ENCODE measurements at places on chromosomes 16 and 17.
A peak's percentile ranks its signal among the peaks of the same experiment; 100 is the strongest.

DNA sequence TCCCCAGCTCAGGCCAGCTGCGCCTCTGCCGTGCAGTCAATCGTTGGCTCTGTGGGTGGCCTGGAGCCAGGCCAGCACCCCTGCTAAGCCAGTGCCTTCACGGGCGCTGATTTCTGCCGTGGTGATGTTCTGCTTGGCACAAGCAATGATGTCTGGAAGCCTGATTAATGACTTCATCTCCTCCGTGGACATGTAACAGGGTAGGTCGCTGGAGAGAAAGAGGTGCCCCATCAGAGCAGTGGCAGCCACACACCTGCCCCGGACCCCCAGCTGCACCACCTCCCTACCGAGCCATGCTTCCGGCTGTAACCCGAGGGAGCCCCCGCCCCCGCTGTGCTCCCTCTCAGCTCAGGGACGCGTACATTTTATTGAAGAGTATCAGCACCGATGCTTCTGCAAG is 1.9 kb downstream of the ARL16 start:
- no peak for DNase-seq

DNA sequence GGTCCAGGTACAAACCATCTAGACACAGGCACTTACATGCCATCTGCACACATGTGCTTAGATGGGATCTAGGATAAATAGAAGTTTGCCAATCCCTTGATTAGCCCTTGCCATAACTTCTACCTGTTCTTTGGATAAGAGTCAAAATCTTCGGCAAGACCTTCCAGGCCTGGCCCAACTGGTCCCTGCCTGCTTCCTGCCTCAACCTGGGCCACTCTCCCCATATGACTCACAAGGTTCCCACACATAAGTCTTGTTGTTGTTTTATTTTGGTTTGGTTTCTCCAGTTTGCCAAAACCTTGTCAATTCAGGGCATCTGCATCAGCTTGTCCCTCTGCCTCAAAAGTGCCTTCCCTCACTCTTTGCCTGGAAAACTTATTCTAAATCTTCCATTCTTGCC is 95.3 kb upstream of the XYLT1 start:
- no peak for DNase-seq

- no peak for DNase-seq
Measured at GRCh38 chr17:20094777-20095176, 85.6 kb downstream of the SPECC1 start.

DNA sequence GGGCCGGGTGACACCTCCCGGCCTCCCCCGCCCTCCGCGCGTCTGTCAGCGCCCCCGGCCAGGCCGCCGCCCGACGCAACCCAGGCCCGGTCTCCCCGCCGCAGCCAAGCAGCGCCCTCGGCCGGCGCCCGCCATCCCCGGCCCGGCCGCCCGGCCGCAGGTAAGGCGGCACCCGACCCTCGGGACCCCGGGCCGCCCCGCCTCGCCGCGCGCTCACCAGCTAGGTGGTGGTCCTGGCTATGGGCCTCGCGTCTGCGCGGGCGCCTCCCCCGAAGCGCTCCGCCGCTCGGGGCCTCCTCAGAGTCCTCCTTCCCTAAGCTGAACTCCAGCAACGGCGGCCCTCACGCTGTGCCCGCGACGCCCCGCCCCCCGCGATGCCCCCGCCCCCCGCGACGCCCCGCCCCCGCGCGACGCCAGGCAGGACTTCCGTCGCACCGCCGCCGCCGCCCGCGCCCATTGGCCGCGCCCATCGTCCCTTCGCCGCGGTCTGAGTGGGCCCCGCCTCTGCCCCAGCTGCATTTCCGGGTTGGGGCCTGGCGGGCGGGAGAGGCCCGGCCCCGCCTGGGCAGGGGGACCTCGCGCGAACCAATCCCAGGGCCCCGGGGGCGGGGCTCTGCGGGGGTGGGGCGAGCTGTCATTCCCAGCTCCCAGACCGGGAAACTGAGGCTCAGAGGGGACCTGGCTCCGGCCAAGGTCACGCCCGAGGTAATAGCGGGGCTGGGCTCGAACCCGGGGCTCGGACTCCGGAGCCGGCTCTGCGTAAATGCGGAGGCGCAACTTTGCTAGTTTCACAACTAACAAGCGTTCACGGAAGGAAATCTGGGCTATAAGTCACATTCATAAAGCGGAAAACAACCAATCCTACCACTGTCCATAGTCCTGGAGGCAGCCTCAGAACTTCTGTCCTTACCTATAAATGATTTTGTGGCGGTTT is 9.0 kb upstream of the KCTD5 start:
- DNase-seq = peak; percentile 97

- no peak for DNase-seq
Measured at GRCh38 chr17:17445925-17446665, 30.7 kb upstream of the MED9 start.

- DNase-seq = no peak
Measured at GRCh38 chr17:33145941-33146340, 147.2 kb downstream of the ASIC2 start.

DNA sequence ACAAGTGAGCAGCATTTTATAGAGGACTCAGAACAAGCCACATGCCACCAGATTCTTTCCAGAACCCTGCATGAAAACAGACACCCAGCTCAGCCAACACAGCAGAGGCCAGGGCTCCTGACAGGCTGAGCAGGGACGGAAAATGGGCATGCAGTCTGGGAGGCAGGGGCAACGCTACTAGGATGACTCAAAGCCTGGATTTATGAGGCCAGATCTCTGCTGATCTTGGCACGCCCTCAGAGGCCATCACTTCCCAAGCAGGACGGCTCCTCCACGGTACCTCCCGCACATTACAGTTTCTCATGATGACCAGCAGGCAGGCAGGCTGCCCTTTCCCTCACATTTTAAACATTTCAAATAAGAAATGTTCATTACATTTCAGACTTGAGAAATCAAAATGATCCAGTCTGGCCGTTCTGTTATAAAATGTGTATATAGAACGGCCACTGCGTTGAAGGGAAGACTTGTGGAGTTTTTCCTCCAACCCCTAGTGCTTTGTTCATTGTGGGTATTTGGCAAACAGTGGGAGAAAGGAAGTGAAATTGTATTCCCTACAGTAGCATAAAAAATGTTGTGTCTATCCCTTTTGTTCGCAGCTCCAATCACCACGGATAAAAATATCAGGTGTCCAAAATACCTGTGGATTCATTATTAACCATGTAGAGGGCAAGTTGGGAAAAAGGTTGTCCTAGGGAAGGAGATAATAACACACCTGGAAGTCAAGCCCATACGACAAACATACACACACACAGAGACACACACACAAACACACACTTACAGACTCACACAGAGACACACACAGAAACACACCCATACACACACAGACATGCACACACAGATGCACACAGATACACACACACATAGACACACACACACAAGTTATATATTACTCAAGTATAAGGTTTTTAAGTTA is 64.8 kb upstream of the ADAMTS18 start:
- peak; percentile 33 for DNase-seq

GRCh38 chr16:6558126-6558525 is 774.5 kb upstream of the RBFOX1 start:
- DNase-seq = no peak

DNA sequence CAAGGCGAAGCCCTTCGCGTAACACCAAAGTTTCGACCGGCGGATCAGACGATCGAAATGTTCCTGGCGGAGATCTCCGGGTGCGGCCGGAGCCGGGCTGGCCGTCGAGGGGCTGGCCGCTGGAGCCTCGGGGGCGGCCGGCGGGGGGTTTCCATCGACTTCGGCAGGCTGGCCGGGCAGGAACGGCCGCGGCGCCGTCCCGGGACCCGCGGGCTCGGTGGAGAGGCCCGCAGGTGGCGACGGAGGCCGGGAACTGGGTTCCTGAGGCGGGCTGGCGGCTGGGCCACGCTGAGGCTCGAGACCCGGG is 1.1 kb downstream of the EPOP start:
- DNase-seq = no peak

- DNase-seq = no peak
Measured at GRCh38 chr17:63358111-63358839, 87.8 kb downstream of the CYB561 start.

- DNase-seq = no peak
Measured at GRCh38 chr16:64449506-64449905, 672.4 kb downstream of the CDH11 start.
